ENCODE measurements at places on chromosomes 2 and 18. TPM values are rescaled to one million over a fixed set of nuclear protein-coding genes. Genes with fewer than 3 reads are reported as not detected.
A peak's percentile ranks its signal among the peaks of the same experiment; 100 is the strongest.

The RSAD2 gene
- total RNA-seq, result 0.49 TPM

GRCh38 chr2:27621524-27621923 is 7.3 kb downstream of the CCDC121 start:
- H3K4me1 ChIP-seq, result no peaks in the 10 kb centered on the region
- H3K4me3 ChIP-seq, result no peak overlapping the region
- DNase-seq, result peak; percentile 7
- no peak overlapping the region for H3K27ac ChIP-seq
- no peaks in the 10 kb centered on the region for H3K27me3 ChIP-seq

DNA sequence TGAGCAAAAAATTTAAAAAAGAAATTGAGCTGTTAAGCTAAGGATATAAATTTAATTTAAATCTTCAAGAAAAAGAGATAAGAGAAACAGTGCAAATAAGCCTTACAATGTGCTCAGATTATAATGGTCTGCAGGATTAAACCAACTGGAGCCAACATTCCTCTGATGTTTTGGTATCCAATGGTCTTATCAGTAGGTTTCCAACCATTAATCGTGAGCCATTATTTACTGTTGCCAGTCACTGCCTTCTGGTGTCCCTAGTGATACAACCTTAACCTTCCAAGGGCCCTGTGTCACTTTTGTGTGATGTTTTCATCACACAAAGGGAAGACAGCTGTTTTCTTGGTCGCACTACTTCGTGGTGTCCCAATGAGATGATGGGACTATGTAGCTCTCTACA is 134.5 kb upstream of the CTAGE1 start:
- H3K36me3 ChIP-seq, result no peaks in the 10 kb centered on the region
- H3K4me3 ChIP-seq, result no peak overlapping the region
- no peak for DNase-seq
- 0 out of 2 replicates have a peak, but pooled peaks cover 7% of the 10 kb centered on the region for H3K27me3 ChIP-seq
- H3K4me1 ChIP-seq, result peaks cover 25% of the 10 kb centered on the region

DNA sequence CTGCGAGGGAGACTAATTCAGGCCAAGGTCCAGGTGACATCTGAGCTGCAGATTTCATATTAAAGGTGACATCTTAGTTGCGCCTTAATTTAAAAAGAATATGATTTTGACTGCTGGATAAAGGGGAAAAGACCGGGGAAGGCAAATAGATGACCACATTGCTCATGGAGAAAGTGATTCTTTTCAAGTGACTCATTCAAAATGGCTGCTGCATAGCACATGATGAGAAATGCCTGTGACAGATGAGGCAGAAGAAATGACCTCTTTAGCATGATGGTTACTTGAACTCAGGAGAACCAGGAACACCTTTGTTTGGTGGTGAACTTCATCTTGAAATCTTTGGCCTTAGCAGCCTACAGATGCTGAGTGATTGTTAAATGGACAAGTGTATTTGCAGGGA is 385.8 kb upstream of the TRIB2 start:
- no peak overlapping the region for H3K4me3 ChIP-seq
- DNase-seq, result no peak
- peaks cover 15% of the 10 kb centered on the region for H3K36me3 ChIP-seq
- H3K4me1 ChIP-seq, result peaks cover 3% of the 10 kb centered on the region
- H3K27me3 ChIP-seq, result no peaks in the 10 kb centered on the region
- H3K27ac ChIP-seq, result no peak overlapping the region

GRCh38 chr2:192749611-192750200 is 555.0 kb upstream of the TMEFF2 start:
- no peaks in the 10 kb centered on the region for H3K4me1 ChIP-seq
- no peaks in the 10 kb centered on the region for H3K36me3 ChIP-seq
- no peak overlapping the region for H3K4me3 ChIP-seq
- no peaks in the 10 kb centered on the region for H3K27me3 ChIP-seq
- H3K27ac ChIP-seq, result no peak overlapping the region

- no peak overlapping the region for H3K27ac ChIP-seq
- H3K4me1 ChIP-seq, result peaks cover 5% of the 10 kb centered on the region
- no peak overlapping the region for H3K4me3 ChIP-seq
- DNase-seq, result no peak
- no peaks in the 10 kb centered on the region for H3K36me3 ChIP-seq
- H3K27me3 ChIP-seq, result peaks cover 4% of the 10 kb centered on the region
These were observed 3.1 kb downstream of the C2orf81 start for GRCh38 chr2:74418312-74418711.

DNA sequence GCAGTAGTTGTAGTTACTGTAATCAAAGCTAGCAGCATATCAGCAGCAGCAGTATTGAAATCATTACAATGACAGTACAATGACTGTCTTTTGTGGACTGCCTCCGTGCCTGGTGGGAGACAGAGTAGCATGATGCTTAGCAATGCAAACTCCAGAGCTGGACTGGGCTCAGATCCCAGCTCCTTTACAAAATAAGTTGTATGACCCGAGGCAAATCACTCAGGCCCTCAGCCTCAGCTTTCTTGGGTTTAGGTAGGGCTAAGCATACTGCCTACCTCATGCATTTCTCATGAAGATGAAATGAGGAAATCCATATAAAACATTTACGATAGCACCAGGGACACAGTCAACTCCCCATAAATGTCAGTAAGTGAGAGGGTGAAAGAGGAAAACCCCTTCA is 170.7 kb downstream of the TTC32 start:
- no peak overlapping the region for H3K27ac ChIP-seq
- H3K27me3 ChIP-seq, result peaks cover 39% of the 10 kb centered on the region
- DNase-seq, result no peak
- H3K36me3 ChIP-seq, result no peaks in the 10 kb centered on the region
